ENCODE measurements at places on chromosomes 6 and 20.
A peak's percentile ranks its signal among the peaks of the same experiment; 100 is the strongest.

DNA sequence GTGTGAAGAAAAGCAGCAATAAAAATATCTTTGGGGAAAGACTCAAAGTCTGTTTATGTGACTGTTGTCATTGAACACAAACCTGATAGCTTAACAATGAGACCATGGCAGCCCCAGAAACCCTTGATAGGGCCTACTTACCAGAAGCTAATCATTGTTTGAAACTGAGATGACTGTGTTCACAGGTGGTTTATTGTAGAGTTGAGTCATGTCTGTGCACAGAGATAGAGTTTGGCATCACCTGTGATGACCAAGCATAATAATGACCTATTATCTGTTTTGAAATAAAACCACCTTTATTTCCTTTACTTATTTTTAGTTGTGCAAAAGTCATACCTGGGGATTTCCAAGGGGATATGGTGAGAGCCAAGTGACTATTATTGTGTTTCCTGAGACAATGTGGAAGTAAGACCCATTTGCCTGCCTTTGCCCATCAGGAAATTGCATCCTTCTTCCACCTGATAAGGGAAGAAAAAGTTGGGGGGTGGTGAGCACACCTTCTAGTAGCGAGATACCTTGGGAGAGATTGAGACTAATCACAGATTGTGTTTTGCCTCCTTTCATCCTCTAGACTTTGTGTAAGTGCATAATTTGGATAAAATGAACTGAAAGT lies 456.9 kb upstream of the JAG1 start:
- no peak overlapping the region for H3K27ac ChIP-seq
- no peak for DNase-seq
- H3K4me3 ChIP-seq = no peak overlapping the region
- no peaks in the 10 kb centered on the region for H3K36me3 ChIP-seq

- no peak overlapping the region for H3K27ac ChIP-seq
- no peak for DNase-seq
- no peak overlapping the region for H3K4me3 ChIP-seq
- peaks cover 3% of the 10 kb centered on the region for H3K27me3 ChIP-seq
Measured at GRCh38 chr6:168190646-168191443, 111.8 kb upstream of the FRMD1 start.

GRCh38 chr6:18280084-18280483 lies 15.8 kb upstream of the DEK start:
- no peak overlapping the region for H3K27ac ChIP-seq
- H3K36me3 ChIP-seq = no peaks in the 10 kb centered on the region
- peaks cover 5% of the 10 kb centered on the region for H3K4me1 ChIP-seq
- peaks cover 51% of the 10 kb centered on the region for H3K27me3 ChIP-seq
- no peak overlapping the region for H3K4me3 ChIP-seq

DNA sequence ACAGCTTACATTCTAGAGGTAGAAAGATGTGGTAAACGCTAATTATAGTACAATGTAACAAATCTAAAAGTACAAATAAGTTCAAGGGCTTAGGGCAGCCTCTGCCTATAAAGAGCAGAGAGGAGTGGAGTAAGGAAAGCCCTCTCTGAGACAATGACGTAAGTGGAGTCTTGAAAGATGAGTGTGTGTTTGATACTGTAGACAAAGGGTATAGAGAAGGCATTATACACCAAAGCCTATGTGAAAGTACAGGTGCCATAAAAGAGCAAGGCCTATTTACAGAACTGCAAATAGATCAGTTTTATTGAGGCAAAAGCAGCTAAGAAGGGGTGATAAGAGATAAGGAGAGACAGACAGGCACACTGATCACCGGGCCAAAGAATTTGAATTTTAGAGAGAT lies 10.9 kb downstream of the GOPC start:
- DNase-seq = no peak
- H3K27me3 ChIP-seq = no peaks in the 10 kb centered on the region
- no peak overlapping the region for H3K27ac ChIP-seq
- peaks cover 28% of the 10 kb centered on the region for H3K4me1 ChIP-seq

DNA sequence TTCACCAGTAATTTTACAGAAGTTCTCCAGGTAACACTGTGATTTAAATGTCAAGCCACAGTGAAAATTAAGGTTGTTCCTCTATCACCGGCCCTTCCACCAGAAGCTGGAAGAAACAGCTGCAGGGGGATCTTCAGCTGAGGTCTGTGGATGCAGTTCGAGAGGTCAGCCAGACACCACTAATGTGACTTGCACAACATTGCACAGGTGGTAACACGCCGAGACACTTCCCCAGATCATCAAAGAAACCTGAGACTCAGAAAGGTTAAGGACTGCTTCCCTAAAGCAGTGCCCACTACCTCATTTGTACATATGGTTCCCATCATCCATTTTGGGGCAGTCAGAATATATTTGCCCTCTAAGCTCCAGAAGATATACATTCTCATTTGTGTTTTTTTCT lies 8.1 kb upstream of the SERPINB9 start:
- no peak for DNase-seq
- H3K4me1 ChIP-seq = peaks cover 24% of the 10 kb centered on the region
- H3K27ac ChIP-seq = peak overlapping the region; percentile 22
- no peaks in the 10 kb centered on the region for H3K27me3 ChIP-seq
- no peak overlapping the region for H3K4me3 ChIP-seq

- DNase-seq = no peak
- no peak overlapping the region for H3K4me3 ChIP-seq
- no peaks in the 10 kb centered on the region for H3K27me3 ChIP-seq
- no peak overlapping the region for H3K27ac ChIP-seq
Measured at GRCh38 chr6:136654086-136654485, 103.9 kb upstream of the MAP7 start.

- H3K36me3 ChIP-seq = no peaks in the 10 kb centered on the region
- DNase-seq = no peak
- peaks cover 4% of the 10 kb centered on the region for H3K4me1 ChIP-seq
- H3K4me3 ChIP-seq = no peak overlapping the region
Measured at GRCh38 chr6:34810936-34811632, 19.2 kb downstream of the BLTP3A start.

- H3K27me3 ChIP-seq = peaks cover 1% of the 10 kb centered on the region
- no peaks in the 10 kb centered on the region for H3K36me3 ChIP-seq
- H3K27ac ChIP-seq = no peak overlapping the region
- peaks cover 6% of the 10 kb centered on the region for H3K4me1 ChIP-seq
- no peak overlapping the region for H3K4me3 ChIP-seq
- no peak for DNase-seq
Measured at GRCh38 chr6:113813142-113813541, 44.0 kb upstream of the MARCKS start.

DNA sequence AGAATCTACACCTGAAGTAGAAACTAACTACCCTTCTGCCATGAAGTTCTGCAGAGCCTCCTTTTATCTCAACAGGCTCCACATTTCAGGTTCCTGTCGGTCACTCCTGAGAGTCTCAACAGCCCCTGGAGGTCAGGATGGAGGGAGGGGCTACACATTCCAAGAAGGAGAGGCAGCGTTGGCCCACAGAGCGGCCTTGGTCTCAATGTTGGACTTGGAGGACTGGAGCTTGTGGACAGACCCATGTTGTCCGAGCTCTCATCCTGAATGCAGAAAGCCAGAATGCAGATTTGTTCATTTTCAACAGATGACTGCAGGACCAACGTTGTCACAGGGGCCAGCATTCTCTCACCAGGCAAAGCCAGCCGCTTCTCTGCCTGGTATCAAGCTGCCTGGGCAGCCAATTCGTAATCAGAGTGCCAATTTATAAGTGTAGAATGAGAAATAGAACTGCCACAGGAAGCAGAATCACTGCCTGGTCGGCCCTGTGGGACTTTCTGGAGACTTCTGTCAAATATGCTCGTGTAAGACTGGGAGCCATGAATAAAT lies 212.5 kb upstream of the SNX9 start:
- no peaks in the 10 kb centered on the region for H3K36me3 ChIP-seq
- no peak overlapping the region for H3K27ac ChIP-seq
- H3K4me3 ChIP-seq = no peak overlapping the region
- peaks cover 4% of the 10 kb centered on the region for H3K27me3 ChIP-seq
- H3K4me1 ChIP-seq = no peaks in the 10 kb centered on the region
- DNase-seq = no peak

DNA sequence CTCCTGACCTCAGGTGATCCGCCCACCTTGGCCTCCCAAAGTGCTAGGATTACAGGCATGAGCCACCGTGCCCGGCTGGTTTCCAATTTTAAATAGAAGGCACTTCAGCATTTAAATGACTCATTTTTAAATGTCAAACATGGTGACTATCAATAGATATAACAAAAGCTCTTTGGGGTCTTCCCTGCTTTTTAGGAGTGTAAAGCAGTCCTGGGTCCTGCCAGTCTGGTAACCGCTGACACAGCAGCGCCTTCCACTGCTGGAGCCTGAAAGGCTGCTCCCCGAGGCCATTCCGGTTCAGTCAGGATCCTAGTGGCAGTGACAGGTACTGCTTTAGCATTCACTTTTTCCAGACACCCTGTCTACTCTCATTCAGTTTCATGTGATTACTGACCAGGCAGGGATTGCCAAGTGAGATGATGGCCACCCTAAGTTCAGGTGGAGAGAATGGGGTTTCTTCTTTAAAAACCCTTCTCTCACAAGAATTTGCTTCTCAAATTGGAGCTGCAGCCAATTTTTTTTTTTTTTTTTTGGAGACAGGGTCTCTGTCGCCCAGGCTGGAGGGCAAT lies 5.1 kb downstream of the DIDO1 start:
- H3K4me1 ChIP-seq = peaks cover 47% of the 10 kb centered on the region
- no peaks in the 10 kb centered on the region for H3K27me3 ChIP-seq
- H3K36me3 ChIP-seq = no peaks in the 10 kb centered on the region
- peak overlapping the region; percentile 93 for H3K27ac ChIP-seq

DNA sequence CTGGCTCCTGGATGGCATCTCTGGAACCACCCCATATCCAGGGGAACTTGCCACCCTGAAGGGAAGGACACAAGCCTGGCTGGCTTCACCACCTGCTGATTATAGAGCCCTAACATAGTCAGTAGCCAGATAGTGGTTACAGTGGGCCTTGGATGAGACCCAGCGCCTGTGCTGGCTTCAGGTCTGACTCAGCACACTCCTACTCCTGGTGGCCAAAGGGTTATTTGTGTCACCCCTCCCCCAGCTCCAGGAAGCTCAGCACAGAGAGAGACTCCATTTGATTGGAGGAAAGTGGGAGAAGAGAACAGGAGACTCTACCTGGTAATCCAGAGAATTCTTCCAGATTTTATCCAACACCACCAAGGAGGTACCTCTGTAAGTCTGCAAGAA lies 12.8 kb downstream of the SNX14 start:
- no peak for DNase-seq
- H3K4me1 ChIP-seq = peaks cover 48% of the 10 kb centered on the region
- no peak overlapping the region for H3K4me3 ChIP-seq

GRCh38 chr6:161237176-161237575 lies 36.7 kb downstream of the AGPAT4 start:
- no peaks in the 10 kb centered on the region for H3K4me1 ChIP-seq
- DNase-seq = no peak
- H3K27ac ChIP-seq = no peak overlapping the region
- H3K36me3 ChIP-seq = peaks cover 3% of the 10 kb centered on the region
- H3K27me3 ChIP-seq = no peaks in the 10 kb centered on the region
- no peak overlapping the region for H3K4me3 ChIP-seq

GRCh38 chr20:51953731-51954340 lies 151.5 kb upstream of the SALL4 start:
- peaks cover 5% of the 10 kb centered on the region for H3K4me1 ChIP-seq
- DNase-seq = no peak
- H3K36me3 ChIP-seq = no peaks in the 10 kb centered on the region

DNA sequence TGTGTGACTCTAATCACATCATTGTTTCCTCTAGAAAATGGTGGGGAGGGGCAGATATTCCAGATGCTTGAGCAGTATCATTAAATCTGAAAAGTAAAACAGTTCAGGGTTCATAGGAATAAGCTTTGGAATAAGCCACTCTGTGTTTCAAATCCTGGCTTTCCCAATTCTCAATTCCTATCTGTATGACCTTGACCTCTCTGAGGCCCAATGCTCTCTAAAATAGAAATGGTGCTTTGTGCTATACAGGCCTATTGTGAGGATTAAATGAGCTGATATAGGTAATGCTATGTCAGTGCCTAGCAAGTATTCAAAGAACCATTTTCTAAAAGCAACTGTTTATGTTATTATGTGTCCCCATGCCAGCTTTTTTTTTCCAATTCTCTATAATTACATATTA lies 209.0 kb upstream of the PRSS16 start:
- H3K27ac ChIP-seq = no peak overlapping the region
- no peaks in the 10 kb centered on the region for H3K36me3 ChIP-seq

DNA sequence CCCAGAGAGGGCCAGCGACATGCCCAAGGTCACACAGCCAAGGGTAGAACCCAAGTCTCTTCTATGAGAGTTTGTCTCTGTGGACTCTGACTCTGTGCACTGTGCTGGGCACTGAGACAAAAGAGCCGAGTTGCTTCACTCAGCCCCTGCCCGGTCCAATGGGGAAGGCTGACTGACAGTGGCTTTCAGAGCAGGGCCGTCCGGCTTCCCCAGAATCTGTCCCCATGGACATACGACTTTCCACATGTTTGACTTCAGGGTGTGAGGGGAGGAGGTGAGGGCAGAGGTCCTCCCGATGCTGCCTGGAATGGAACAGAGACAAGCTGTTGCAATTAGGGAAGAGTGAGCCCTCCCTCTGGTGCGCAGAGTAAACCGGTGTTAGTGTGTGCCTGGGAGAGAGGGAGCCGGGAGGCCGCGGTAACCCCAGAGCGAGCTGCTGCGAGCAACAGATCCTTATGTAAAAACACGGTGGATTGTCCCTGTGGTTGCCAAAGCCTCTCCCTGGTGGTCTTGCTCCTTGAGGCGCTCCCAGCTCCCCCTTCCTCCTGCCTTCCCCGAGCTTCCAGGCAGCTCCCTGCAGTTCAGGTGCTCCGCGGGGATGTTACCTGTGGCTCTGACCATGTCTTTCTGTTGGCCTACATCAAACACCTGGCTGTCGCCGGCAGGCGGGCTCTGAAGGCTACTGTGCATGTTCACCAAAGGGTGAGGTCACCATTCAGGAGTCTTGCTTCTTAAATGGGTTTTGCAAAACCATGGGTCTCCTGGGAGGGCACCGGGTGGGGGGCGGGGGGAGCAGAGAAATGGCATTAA lies 672 bp downstream of the SIRPA start:
- H3K27ac ChIP-seq = no peak overlapping the region
- DNase-seq = no peak
- H3K4me1 ChIP-seq = peaks cover 34% of the 10 kb centered on the region
- no peaks in the 10 kb centered on the region for H3K36me3 ChIP-seq

DNA sequence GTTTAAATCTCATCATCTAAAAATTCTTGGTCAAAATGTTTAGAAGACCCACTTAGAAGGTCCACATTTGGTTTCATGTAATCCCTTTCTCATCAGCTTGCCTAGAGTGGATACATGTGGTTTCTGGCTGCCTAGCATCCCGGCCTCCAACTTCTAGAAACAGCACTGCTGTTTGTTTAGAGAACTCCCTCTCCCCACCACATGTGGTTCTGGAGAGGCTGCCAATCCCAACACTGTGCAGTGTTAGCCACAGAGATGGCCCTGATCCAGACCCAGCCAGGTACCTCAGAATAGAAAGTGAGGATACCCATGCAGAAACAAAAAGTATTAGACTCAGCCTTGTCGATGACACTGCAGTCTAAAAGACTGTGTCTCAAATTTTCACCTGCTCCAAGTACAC lies 241.8 kb downstream of the BCKDHB start:
- H3K27me3 ChIP-seq = no peaks in the 10 kb centered on the region
- no peak overlapping the region for H3K27ac ChIP-seq
- no peak overlapping the region for H3K4me3 ChIP-seq
- peaks cover 3% of the 10 kb centered on the region for H3K4me1 ChIP-seq
- no peaks in the 10 kb centered on the region for H3K36me3 ChIP-seq

Data from naive thymus-derived CD8-positive, alpha-beta T cell (primary cell).